Activated CD4-positive, alpha-beta T cell treated with anti-CD3 and anti-CD28 coated beads for 4 hours (primary cell): ENCODE measurements at places on chromosomes 2 and 18.

- DNase-seq, result no peak
Measured at GRCh38 chr2:3461801-3462492, 57.4 kb downstream of the ADI1 start.

DNA sequence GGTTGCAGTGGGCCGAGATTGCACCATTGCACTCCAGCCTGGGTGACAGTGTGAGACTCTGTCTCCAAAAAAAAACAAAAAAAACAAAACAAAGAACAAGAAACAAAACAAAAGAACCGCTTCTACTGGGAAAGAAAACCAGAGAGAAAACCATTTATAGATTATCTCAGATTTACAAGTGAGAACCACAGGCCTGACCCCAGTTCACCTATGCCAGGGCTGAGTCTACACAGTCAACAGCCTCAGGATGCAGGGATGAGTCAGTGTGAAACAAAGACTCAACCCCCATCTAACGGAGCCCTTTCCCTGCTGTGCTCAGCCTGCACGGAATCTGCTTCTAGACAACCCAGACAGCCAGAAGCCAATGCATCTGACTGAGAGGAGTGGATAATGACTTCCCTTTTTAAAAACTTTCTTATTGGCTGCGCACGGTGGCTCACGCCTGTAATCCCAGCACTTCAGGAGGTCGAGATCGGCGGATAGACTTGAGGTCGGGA lies 25.5 kb upstream of the YWHAQ start:
- DNase-seq, result peak; percentile 54

- DNase-seq, result no peak
Measured at GRCh38 chr2:147424766-147425165, 420.1 kb upstream of the ACVR2A start.

DNA sequence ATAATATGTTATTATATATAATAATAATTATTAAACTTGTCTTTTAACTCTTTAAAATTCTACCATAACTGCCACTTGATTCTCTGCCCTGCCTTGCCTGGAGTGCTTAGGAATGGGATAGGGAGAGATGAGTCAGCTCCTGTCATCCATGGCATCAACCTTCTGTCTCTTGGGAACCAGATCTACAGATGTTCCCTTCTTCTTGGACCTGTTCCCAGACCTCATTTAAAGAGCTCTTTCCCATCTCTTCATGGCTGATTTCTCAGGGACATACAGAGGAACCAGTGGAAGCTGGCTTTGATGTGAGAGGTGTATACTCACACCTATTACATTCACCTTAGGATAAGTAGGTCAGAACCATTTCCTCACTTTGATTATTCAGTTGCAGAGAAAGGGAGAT lies 155.3 kb upstream of the MYO3B start:
- no peak for DNase-seq

- no peak for DNase-seq
Measured at GRCh38 chr2:209351636-209352035, 72.2 kb upstream of the MAP2 start.

DNA sequence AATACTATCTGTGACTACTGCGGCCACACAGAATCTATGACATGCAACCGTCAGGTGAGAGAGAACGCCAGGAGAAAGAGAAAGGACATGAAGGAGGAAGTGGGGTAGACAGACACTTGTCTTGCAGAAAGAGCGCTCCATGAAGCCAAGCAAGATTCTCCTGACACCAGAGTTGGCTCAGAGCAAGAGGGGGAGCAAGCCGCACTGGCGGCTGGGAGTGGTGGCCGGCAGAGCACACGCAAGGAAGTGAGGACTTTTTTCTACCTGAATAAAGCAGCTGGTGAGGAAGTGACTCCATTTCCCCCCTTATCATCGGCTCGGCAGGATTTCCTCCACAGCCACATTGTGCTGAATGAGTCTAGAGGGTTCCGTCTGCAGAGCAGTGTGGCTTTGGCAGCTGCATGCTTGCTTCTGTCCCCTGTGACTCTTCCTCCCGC lies 181.6 kb downstream of the BCL2 start:
- peak; percentile 57 for DNase-seq

GRCh38 chr18:55647331-55647730 lies 59.3 kb upstream of the TCF4 start:
- no peak for DNase-seq

GRCh38 chr2:223969856-223970255 lies 12.6 kb downstream of the MRPL44 start:
- no peak for DNase-seq

GRCh38 chr2:176468457-176469113 lies 199.3 kb downstream of the MTX2 start:
- DNase-seq, result no peak

GRCh38 chr18:3455907-3456685 lies 6.1 kb downstream of the TGIF1 start:
- DNase-seq, result no peak

DNA sequence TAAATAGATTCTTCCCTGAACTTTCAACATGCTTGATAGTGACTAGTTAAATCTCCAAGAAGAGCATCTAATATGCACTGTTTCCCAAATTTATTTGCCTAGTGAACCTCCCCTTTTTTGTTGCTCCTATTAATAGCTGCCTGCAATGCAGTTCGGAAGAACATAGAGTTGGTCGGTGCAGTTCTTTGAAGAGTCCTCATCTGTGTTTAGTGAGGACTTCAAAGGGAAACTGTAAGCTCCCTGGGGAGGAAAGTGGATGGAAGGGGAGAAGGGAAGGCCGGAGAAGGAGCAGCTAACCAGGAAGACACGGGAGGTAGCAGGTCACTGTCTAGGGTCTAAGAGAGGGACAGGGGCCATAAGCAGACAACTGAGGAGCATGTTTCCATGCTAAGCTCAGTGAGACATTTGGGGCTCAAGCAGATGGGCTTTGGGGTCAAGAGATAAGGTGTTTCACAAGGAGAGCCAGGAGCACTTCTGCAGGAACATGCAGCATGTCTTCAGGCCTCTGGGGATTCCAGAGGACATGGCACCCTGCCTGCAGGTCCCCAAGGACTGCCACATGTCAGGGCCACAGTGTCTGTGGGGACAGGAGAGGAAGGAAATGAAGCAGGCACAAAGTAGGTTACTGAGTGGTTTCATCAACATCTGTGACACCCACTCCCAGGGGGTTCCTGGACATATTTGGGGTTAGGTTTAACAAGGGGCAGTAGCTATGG lies 48.7 kb upstream of the ANXA4 start:
- DNase-seq, result no peak

- no peak for DNase-seq
Measured at GRCh38 chr2:98453083-98453482, 8.4 kb downstream of the INPP4A start.

- DNase-seq, result no peak
Measured at GRCh38 chr2:223712642-223713041, 110.5 kb upstream of the SCG2 start.

GRCh38 chr2:233129351-233129978 lies 69.3 kb downstream of the INPP5D start:
- no peak for DNase-seq

GRCh38 chr2:69335311-69335710 lies 51.7 kb downstream of the GFPT1 start:
- no peak for DNase-seq

DNA sequence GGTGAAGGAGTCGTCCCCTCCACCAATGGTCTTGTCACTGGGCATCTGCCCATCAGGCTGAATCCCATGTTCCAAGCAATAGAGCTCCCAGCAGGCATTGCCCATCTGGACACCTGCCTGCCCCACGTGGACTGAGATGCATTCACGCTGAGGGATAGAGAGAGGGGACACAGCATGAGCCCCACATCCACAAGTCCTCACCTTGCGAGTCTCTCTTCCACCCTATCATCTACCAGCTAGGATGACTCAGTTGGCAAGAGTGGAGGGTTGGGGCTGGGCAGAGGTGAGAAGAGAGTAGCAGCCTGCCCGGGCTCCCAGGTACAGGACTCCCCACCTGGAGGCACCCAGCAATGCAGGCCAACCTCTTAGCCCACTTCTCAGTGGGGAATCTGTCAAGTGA lies 959 bp upstream of the TUBA4B start:
- peak; percentile 41 for DNase-seq

GRCh38 chr2:198762441-198762840 lies 695.3 kb downstream of the SATB2 start:
- DNase-seq, result no peak

GRCh38 chr2:62868947-62869346 lies 163.4 kb downstream of the EHBP1 start:
- no peak for DNase-seq

DNA sequence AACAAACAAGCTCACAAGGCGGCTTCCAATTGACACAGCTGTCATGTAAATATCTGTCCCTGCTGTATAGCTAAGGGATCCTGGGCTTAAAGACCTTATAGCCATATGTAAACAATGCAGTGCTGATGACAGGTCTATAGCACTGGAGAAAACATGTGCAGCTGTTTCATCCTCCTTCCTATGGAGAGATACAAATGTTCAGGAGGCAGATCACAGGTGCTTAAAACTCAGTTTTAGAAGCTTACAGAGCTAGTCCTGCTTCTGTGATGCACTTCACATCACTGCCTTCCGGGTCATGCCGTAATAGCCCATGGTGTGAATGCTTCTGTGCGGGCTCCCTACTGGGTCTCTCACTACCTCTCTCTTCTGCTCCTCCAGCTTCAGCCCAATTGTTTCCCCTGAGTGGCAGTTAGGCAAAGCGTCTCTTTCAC lies 262.4 kb upstream of the CHST9 start:
- no peak for DNase-seq

DNA sequence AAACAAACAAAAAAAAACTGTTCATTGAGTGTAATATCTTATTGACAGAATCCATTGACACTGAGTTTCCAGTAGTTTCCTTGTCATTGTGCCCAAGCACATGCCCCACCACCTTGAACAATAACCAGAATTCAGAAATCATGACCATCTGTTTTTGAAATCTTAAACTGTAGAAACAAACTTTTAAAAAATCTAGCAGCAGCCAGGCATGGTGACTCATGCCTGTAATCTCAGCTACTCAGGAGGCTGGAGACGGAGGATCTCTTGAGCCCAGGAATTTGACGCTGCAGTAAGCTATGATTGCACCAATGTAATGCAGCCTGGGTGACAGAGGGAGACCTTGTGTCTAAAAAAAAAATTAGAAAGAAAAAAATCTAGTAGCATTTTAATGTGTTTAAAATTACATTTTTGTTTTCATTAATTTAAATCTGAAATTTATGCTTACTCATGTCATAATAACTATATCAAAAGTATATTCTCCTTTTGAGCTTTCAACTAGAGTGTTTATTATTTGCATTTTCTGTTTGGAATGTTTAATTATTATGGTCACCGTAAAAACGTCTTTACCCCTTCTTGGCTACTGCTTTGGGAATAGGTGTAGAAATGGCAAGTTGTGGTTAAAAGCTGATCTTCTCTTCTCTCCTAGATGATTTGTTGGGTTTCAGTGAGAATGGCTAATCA lies 25.2 kb upstream of the STON1 start:
- no peak for DNase-seq

- DNase-seq, result no peak
Measured at GRCh38 chr2:173631127-173631460, 276.4 kb downstream of the CDCA7 start.

- DNase-seq, result no peak
Measured at GRCh38 chr18:57249883-57250282, 102.5 kb upstream of the ST8SIA3 start.

DNA sequence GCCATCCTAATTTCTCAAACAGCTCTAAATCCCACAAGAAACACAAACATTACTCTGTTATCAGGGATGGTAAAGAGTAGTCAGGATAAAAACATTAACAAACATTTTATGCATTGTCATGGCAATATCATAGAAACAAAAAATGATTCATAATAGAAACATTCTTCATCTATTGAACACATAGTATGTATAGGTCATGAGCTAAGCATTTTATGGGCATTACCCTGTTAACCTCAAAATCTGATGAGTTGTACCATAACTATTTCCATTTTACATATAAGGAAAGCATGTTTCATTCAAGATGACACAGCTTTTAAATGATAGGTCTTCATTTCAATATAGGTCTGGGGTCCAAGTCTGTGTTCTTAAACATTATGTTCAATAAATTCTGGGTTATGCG lies 344.9 kb downstream of the RND3 start:
- DNase-seq, result no peak

- DNase-seq, result no peak
Measured at GRCh38 chr2:47935071-47935470, 28.8 kb upstream of the FBXO11 start.

GRCh38 chr2:26575836-26576564 lies 65.2 kb downstream of the CIB4 start:
- DNase-seq, result no peak

GRCh38 chr2:10123281-10123680 lies 742 bp downstream of the RRM2 start:
- no peak for DNase-seq

GRCh38 chr2:19351499-19351898 lies 6.9 kb downstream of the OSR1 start:
- DNase-seq, result no peak

DNA sequence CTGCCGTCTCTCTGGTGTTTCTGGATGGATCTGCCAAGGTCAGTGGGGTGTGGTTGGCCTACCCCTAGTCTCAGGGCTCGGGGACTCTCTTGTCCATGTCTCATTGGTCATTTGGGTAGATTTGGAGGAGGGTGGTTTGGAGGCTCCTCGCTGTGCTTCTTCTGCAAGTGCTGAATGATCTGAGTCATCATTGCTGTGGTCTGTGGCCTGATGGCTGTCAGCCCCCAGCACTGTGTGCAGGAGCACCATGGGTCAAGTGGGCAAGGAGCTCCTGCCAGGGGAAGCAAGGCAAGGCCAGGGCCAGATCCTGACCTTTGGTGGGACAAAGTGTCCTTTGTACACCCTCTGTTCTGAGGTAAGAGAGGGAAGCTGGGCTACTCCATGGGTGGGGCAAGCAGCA lies 221.8 kb downstream of the FHOD3 start:
- no peak for DNase-seq

DNA sequence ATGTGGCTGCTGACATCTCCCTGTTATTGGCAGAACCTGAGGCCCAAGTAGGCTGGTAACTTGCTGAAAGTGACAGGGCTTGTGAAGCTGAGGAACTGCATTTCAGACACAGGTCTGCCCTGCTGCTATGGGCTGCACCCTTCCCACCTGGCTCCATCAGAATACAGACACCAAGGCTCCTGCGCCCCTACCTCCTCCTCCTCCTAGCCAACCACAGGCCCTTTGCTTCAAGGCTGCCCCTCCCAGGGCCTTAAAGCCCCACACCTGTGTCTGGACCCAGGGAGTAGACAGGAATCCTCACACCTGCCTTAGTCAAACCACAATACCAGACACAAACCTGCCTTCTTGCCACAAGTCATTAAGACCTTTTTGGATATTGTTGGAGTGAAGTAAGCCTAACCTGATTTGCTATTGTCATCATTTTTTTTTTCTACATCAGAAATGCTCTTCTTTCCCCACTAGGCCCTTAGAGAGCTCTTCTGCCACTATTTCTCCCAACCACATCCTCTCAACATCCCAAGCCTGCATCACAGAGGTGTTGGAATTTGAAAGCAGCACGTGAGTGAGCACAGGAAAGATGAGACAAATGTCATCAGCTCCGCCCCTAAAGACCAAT lies 489.7 kb downstream of the EIPR1 start:
- no peak for DNase-seq
